ENCODE measurements at places on chromosomes 3 and 15.
A peak's percentile ranks its signal among the peaks of the same experiment; 100 is the strongest.

- DNase-seq, result no peak
Observed at GRCh38 chr15:40829115-40829514, 607 bp upstream of the PPP1R14D start.

GRCh38 chr3:41208507-41209220 is 9.4 kb downstream of the CTNNB1 start:
- no peak for DNase-seq

- no peak for DNase-seq
Observed at GRCh38 chr3:43238801-43239200, 47.5 kb upstream of the SNRK start.

DNA sequence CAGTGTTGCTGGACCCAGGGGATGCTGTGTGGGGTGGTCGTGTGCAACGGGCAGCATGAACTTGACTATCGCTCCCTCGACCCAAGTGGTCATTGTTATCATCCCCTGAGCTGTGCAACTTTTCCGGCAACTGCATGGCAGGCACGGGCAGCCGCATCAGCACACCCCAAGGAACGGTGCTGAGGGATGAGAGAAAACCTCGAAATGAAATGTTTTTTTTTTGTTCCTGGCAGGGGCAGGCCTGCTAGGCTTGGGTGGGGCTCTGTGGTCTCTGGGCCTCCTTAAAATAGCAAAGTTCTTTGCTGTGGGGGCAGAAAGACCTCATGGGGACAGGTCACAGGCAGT is 51.4 kb downstream of the CORO2B start:
- DNase-seq, result no peak

DNA sequence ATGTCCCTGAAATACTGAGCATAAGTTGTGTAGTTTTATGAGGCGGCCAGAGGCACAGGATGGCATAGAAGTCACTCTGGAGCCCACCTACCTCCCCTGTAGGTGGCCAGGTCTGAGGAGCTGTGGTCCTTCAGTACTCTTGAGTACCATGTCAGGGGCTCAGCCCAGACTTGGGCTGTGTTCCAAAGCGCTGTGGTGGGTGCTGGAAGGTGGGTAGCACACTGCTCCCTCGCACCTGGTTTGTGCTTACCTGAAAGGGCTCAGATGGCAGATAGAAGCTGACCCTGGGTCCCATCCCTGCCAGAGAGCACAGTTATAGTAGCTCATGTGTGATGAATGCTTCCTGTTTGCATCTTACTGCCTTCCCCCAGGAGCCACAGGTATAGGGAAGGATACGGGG is 15.5 kb downstream of the NISCH start:
- no peak for DNase-seq

GRCh38 chr3:105394177-105394576 is 27.5 kb downstream of the ALCAM start:
- DNase-seq, result no peak

- DNase-seq, result no peak
Observed at GRCh38 chr3:28916713-28917499, 364.0 kb upstream of the RBMS3 start.

DNA sequence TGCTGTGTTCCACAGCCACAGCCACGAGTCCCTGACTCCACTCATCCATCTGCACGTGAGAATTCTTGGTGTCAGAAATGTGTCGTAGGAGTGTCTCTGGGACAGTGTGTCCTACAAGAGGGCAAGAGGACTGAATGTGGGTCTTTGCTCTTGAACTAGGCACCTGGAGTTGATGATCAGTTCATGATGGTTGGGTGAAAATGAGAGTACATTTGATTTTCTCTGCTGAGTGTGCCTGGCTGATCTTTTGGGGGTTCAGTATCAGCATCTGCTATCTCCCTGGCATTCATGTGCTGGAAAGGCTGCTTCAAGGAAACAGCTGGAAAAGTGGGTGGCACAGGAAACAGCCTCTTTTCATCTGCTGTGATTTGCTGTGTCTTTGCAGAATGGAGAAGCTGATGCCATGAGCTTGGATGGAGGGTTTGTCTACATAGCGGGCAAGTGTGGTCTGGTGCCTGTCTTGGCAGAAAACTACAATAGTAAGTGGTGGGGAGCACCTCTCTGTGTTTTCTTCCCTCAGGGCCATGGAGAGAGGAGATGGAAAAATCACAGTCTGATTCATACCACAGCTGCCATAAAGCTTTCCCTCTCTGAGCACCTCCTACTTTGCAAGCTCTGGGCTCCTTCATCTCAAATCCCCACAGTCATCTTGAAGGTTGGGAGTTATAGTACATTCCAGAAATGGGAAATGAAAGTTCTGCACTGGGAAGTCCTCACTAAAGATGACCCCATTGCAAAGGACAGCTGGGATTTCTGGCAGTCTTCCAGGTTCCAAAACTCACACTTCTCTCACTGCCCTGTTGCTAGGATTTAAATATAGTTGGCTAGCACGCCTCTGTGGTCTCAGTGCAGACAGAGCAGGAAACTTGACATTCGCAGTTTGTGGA is 17.8 kb downstream of the TF start:
- no peak for DNase-seq

DNA sequence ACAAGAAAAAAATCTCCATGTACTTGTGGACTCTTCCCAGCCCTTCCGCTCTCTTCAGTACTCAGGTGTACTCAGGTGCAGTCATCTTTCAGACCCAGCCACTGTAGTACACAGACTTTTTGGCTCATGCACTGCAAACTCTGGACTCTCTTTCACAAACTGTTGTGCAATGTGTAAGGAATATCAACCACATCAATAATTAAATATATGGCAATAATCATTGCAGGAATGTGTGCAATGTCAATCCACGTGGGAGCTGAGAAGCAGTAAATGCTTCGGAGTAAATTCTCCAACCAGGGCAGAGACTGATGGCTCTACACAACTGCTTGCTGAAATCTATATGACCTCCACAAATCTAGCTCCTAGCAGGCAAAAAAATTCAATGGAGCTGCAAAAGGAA is 287.3 kb upstream of the COL8A1 start:
- no peak for DNase-seq

DNA sequence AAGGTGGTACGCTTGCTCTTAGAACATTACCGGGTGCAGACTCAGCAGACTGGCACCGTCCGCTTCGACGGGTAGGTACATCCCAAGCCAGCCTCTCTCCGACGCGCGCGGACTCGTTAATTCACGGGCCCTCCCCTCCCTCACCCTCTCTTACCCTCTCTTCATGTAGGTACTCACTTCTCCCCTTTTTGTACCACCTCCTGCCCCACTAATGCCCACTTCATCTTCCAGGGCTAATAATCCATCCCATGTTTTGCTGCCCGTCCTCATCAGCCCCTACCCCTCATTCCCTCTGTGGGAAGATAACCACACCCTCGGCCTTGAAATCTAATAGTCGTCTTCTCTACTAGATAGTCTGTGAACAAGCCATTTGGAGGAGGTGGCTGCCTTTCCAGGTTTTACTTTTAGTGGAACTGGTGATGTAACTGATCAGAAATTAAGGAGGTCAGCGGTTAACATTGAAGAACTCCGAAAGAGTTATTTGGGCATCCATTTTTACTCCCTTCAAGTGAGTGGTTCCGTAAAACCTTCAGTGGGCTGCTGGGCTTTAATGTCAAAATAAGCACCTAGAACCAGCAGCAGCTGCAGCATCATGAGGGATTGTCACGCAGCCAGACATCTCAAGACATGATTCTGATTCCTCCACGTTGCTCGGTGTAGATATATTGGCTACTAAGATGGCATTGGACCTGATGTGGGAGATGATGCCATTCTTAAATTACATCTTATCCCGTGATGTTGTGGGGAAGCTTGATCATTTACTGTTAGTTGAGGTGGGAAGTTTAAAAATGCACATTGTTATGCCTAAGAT is 1.3 kb downstream of the FEM1B start:
- no peak for DNase-seq

DNA sequence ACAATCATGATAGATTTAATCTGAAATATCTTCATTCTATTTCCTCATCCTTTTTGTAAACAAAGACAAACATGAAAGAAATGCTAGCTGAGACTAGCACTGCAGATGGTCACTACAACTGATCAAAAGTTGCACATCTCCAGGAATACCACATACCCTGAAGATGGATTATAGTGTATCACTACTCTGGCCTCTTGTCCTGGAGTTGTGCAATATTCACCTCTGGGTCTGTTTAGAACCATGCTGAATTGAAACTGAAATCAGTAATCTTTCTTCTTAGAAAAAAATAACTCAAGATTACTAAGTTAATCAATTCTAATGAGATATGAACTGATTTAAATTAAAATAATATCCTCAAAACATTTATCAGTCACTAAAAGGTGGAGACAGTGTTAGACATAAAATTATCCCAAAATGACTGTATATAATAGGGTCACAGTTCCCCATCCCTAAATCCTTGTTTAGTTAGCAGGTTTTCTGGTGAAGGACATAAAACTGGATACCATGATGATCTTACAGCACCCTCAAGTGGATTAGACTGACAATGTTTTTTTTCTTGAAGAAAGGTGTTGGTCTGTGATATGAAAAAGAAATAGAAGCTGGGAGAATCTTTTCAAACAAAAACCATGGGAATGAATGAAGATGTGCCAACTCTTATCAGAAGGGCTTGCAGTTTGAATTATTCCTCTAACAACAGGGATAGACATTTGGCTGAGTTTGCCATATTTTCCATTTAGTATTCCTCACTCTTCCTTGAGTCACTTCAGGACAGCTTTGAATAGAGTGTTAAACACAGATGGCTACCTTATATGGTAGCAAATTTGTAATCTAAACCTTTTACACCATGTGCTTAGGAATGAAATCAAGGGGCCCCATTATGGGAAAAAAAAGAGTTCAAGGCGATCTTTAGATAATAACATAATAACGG is 7.1 kb upstream of the TTC14 start:
- DNase-seq, result no peak

GRCh38 chr3:69178838-69179739 is 56.7 kb upstream of the LMOD3 start:
- no peak for DNase-seq

DNA sequence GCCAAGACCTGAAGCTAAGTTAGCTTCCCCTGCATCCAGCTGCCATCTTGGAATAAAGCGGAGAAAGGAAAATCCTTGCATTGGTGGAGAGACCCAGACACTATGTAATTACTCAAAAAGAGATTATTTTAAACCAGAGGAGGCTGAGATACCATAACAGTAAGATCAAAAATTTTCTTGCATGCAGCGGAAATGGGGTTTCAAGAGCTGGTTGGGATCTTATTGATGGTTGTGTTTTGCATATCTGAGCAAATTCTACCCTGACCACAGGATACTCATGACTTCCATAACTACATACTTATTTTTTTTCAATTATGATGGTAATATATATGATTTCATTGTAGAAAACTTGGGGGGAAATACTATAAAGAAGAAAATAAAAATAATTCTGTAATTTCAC is 17.5 kb downstream of the TMEM158 start:
- DNase-seq, result no peak

DNA sequence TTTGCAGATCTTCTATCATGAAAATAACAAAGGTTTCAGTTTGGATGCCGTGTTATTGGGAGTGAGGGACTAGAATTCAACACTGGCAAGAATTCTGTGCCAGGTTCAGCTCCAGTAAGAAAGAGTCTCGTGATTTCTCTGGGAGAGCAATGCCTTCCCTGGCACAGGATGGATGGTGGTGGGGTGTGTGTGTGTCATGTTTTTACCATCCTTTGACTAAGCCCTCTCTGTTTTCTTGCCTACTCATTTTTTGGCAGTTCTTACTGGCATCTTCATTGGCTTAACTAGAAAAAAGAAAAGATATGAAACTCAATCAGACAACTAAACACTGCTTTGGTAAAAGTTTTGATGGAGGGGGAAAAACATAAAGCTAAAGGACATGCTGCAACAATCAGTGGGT is 86.6 kb downstream of the FMN1 start:
- DNase-seq, result no peak

GRCh38 chr3:71629289-71629688 is 45.8 kb upstream of the FOXP1 start:
- DNase-seq, result no peak

- DNase-seq, result no peak
Observed at GRCh38 chr3:194860725-194861124, 175.0 kb downstream of the FAM43A start.

GRCh38 chr3:177615015-177615414 is 417.7 kb upstream of the TBL1XR1 start:
- no peak for DNase-seq

DNA sequence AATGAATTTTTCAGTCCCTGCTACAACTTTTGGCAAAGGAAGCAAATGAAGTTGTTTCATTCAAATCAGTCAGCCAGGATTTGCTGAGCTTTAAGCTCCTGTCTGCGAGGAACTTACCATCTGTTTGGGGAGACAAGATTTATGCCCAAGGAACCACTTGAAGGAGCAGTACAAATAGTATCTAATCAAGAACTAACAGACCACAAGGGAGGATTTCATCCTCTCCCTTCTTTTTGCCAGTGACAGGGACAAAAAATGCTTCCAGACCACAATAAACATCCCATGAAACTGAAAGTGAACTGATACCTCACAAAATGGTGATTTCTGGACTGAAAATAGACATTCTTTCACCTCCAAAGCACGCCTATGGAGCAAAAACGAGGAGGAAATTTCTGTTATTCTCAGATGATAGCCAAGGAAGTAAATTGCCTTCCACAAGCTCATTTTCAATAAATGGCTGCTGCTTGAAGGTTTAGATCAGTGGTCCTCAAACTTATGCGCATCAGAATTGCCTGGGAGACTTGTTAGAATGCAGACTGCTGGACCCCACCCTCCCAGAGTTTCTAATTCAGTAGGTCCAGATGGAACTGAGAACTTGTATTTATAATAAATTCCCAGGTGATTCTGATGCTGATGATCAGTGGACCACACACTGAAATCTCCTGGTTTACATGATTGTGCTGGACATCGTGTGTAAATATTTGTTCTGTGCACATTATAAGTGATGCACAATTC is 202.4 kb upstream of the GADL1 start:
- DNase-seq, result no peak

GRCh38 chr15:101107101-101107500 is 144.7 kb downstream of the CHSY1 start:
- DNase-seq, result no peak

GRCh38 chr3:65079560-65079959 is 391.8 kb upstream of the ADAMTS9 start:
- DNase-seq, result no peak

- DNase-seq, result no peak
Observed at GRCh38 chr3:194346621-194347020, 4.5 kb downstream of the CPN2 start.

GRCh38 chr3:32467333-32468070 is 35.1 kb downstream of the CMTM6 start:
- peak; percentile 58 for DNase-seq

DNA sequence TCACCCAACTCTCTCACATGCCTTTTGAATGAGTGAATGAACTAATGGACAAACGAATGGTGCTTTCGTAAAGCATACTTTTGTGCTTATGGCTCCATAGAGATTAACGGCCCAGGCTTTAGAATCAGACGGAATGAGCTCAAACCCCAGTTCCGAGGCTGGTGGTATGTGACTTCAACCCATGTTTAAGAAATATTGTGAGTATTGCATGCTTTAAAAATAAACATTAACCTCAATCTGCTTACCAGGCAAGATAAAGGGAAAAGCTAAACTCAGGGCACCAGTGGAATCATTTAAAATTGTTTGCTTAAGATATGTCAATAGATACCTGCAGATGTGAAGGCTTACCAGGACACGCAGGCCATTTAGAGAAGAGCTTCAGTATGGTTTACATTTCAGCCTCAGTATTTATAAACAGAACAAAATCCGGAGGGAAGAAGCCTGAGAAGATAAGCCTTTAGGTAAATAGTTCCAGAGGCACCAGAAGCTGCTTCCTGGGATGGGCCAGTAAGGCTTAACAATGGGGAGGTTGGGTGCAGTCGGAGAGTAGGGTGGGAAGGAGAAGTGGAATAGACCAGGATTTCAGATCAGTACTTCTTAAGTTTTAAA is 186.4 kb downstream of the ADAMTS9 start:
- no peak for DNase-seq

- no peak for DNase-seq
Observed at GRCh38 chr3:107854733-107855132, 236.1 kb downstream of the CD47 start.

All from effector memory CD4-positive, alpha-beta T cell (primary cell).